Chondrocyte (in vitro differentiated cells): ENCODE measurements at places on chromosomes 12 and 14. TPM values are rescaled to one million over a fixed set of nuclear protein-coding genes. Genes with fewer than 3 reads are reported as not detected.

The SLC25A47 gene
- not detected in 3 replicates for total RNA-seq

The AMDHD1 gene
- 0.31 to 0.42 TPM in 2 of 3 replicates, not detected in the other for total RNA-seq

The FGF6 gene
- not detected in 3 replicates for total RNA-seq

The KRT3 gene
- not detected in 3 replicates for total RNA-seq

The PPP1R36 gene
- total RNA-seq, result 0.72 to 1.1 TPM (median 1.0 TPM) in 3 replicates

The PIWIL1 gene
- total RNA-seq, result not detected in 3 replicates

The RNF31 gene
- 38.8 to 50.6 TPM (median 45.8 TPM) in 3 replicates for total RNA-seq

The KCNH3 gene
- 0.10 to 0.27 TPM in 2 of 3 replicates, not detected in the other for total RNA-seq
